ENCODE measurements at places on chromosomes 7 and 10.

DNA sequence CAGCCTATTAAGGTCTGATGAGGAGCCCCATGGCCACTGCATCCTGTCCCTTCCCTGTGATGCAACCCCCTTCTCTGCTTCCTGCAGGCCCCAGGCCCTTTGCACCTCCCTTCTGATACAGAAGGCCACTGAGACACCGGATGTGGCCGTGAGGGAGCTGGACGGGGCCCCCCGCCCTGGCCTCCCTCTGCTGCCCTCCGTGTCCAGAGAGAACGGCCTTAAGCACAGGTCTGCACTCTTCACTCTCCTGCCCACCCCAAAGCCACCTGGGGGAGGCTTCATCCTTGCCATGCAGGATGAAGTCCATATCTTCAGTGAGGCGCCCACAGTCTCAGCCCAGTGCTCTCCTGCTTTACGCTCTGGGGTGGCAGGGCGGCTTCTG is 86.9 kb upstream of the GNA12 start:
- peak; percentile 29 for DNase-seq

DNA sequence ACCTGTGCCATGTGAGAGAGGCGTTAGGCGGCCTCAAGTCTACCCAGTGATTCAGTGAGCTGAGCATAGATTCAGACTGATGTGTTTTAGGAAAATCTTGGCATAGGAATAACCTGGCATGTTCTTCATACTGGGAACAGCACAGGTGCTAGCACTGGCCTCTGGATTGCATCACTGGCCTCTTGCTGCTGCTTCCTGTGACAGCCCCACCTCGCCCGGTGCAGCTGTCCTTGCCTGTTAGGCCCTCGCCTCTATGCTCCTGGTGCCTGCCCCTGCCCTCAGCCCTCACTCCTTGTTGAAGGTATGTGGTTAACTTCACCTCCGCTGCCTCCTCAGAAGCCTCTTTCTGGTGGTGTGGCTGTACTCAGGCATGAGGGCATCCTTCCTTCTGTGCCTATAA is 46.2 kb downstream of the BLNK start:
- DNase-seq: no peak

GRCh38 chr7:128827248-128827958 is 2.8 kb upstream of the FLNC start:
- DNase-seq: peak; percentile 87

GRCh38 chr7:45054442-45054841 is 34.3 kb downstream of the NACAD start:
- no peak for DNase-seq

GRCh38 chr7:75835688-75836285 is 22.2 kb upstream of the CCL24 start:
- DNase-seq: no peak

GRCh38 chr10:112855134-112855533 is 94.9 kb upstream of the TCF7L2 start:
- no peak for DNase-seq

DNA sequence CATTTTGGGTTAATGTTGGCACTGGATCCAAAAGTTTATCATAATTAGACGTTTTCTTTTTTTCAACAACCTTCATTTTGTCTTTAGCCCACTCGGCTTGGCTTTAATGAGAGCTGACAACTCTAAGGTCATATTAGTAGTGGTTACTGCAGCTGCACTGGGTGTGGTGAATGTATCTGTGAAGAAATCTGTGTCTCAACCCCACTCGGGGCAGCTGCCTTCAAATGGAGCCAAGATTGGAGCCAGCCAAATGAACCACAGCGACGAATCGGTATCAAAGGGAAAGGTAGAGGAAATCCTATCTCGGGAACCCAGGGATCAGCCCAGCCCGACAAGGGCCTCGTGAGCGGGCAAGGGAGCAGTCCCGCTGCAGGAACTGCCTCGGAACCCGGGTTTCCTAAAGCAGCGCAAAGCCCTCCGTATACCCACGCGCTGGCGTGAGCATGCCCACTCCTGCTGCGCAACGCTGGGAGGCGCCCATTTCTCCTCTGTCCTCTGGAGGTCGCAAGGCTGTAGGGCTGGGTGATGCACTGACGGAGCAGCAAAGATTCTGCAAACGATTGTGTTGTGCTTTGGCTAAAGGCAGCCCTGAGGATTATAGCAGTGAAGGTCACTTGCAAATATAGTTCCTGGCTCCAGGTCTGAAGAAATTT is 98.7 kb upstream of the MBL2 start:
- DNase-seq: no peak

DNA sequence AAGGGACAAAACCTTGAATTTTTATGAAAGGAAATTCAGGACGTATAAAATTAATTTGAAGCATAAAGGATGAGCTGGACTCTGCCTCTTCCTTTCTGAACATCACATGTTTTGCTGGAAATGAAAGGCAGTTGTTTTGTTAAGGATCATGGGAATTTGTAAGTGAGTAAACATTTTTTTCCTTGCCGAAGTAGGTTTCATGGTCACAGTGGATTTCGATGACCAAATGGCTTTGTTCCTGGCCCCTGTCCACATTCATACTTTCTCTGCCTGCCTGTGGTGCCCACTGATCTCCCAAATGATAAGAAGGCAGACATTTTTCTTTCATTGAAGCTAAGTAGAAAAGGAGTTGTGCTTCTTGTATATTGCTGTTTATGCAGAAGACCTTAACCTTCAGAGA is 104.2 kb downstream of the ARID5B start:
- no peak for DNase-seq

DNA sequence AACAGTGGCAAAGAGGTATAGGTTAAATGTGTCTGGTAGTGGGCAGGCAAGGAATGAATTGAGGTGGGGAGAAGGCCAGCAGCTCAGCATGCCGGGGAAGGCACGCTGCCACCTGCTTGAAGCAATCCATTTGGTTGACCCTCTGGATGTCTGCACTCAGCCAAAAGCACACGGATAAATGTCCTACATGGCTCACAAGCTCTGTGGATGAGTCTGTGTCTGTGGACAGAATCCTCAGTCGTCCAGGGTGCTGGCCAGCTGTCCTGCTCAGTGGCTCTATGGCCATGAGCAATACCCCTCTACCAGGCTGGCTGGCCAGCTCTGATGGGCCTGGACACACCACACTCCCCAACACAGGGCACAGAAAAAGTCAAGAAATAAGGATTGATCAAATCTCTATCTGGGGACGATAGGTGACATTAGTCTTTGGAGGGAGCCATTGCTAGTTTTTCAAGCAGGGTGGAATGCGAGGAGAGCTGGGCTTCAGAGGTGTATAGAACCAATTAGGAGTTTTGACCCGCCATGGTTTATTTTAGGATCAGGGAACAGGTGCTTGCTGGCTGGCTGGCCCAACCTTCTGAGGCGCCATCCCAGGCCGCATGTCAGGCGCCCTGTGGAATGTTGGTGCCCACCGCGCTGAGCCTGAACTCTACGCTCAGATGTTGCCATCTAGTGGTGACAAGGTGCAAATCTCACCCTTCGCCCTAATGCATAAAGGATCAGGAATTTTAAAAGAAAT is 493.4 kb downstream of the TNS3 start:
- DNase-seq: no peak

GRCh38 chr7:106111655-106112117 is 426 bp downstream of the SYPL1 start:
- DNase-seq: peak; percentile 85

- no peak for DNase-seq
Measured at GRCh38 chr7:135188298-135188984, 17.9 kb upstream of the CYREN start.

GRCh38 chr7:114273218-114273617 is 141.4 kb upstream of the FOXP2 start:
- DNase-seq: no peak

DNA sequence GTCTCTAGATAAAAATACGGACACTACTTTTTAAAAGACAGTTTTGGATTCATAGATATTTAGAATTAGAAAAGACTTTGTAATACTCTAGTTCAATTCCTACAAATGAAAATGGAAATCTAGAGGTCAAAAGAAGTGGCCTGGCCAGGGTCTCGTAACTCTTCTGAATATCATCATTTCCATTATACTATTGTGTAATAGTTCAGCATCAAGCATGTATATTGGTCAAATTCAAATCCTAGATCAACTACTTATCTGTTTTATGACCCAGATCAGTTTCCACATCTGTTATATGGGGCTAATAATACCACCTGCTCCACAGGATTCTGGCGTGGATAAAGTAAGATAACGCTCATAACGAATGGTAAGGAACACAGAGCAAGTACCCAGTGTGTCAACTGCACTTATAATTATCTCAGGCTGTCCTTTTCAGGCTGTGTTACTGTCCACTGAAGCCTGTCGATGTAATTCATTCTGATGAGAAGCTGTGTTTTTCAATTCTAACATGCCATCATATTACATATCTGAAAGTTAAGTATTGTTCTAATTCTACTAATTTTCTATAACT is 54.3 kb downstream of the ARHGAP21 start:
- no peak for DNase-seq

GRCh38 chr10:75246506-75246905 is 10.7 kb upstream of the COMTD1 start:
- DNase-seq: no peak

DNA sequence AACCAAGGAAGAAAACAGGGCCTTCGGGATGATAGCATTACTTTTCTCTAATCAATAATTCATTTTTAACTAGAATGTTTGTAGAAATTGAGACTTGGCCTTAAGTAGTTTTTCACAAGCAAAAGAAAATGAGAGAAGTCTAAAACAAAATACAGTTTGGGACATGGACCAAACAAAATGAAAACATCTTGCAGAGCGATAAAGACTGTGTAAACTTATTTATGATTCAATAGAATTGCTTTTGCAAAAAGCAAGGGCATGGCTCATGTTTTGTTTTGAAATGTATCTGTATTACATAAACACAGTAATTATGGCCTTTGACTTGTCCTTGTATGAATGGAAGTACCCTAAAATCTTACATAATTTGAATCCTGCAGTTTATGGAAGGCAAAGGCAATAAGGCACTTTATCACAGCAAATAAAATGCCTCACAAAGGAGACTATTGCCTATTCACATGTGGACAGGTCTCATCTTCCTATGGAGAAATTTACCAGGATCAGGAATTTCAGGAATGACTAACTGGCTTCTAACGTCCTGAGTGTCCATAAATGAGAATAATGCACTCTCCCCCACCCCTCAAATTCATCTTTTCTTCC is 295.2 kb downstream of the PTEN start:
- no peak for DNase-seq

DNA sequence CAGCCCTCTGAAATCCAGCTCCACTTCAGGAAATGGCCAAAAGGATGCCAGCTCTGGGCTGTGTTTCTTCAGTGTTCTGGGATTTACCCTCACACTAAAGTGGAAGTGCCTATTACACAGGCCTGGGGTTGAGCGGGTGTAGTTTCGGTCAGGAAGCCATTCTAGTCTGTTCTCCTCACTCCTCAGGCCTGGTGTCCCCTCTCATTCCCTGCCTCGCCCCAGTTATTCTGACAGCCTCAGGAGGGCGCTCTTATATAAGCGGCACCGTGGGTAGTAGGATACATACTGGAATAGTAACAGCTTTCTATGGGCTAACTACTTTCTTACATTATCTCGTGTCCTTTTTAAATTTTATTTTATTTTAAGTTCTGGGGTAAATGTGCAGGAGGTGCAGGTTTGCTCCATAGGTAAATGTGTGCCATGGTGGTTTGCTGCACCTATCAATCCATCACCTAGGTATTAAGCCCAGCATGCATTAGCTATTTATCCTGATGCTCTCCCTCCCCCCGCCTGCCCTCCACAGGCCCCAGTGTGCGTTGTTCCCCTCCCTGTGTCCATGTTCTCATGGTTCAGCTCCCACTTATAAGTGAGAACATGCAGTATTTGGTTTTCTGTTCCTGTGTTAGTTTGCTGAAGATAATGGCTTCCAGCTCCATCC is 12.2 kb upstream of the LGI1 start:
- DNase-seq: no peak

DNA sequence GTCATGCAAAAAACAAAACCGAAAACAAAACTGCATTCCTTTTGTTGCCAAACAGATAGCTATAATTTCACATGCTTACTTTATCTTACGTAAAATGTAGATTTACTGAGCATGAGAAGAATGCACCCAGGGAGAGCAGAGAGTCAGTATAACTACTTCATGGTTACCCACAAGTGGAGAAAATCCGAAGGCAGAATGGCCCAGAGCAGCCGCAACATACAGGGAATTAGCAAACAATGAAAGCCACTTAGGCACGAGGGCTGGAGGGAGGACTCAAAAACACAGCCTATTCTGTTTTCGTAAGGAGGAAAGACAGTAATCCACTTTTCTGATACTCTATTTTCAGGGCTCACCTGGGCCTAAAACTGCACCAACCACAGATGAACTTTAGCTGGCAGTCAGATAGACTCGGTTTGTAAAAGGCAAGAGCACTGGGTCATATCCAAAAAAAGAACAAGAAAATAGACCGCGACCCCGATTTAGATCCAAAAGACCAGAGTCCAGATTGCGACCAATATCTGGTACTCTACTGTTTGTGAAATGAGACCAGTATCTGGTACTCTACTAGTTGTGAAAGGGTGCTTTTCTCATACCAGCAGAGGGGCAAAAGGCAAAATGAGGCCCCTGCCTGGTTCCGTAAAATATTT is 1.3 kb downstream of the ITPRIP start:
- peak; percentile 31 for DNase-seq

GRCh38 chr10:2891770-2892124 is 175.6 kb upstream of the PFKP start:
- DNase-seq: no peak

- no peak for DNase-seq
Measured at GRCh38 chr10:115093776-115094408, 727 bp downstream of the ATRNL1 start.

DNA sequence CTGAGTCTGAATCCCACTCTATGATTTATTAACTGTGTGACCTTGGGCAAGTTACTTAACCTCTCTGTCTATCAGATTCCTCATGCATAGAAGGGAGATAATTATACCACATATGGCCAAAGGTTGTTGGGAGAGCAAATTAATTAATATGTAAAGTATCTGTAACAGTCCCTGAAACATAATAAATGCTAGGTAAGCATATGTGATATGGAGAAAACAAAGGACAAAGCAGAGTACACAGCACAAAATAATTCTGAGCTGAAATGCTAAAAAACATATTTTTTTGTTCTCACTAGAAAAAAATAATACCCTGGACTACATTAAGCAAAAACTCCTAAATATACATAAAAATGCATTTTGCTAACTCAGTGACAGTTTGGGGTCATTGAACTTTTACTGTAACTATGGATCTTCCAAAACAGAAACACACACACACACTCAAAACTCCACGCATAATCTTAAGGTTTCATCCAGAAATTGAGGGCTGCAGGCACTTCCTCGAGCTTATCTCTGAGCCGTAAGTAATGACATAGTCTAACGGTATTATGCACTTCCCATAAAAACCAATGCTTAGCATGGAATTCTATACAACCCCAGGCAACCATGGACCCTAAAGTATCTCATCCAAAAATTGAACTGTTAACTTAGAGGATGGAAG is 201.7 kb upstream of the PTN start:
- DNase-seq: no peak

DNA sequence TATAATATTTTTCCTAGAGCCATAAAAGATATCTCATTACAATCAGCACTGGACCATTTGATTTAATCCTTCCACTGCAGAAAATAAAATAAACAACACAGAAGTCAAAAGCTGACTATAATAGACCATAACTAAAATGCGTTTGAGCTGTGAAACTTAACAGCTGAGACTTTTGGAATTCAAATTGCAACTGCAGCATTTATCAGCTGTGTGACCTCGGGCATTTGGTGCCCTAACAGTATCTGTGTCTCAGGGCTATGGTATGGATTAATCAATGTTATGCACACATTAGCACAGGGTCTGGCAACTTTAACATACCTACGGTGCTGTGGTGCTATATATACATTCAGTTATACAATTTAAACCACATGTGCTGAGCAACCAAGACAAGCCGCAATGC is 160.1 kb downstream of the COL28A1 start:
- no peak for DNase-seq

Measured in cardiac septum (tissue), 1 donor.